ENCODE measurements at places on chromosomes 3 and 15. TPM values are rescaled to one million over a fixed set of nuclear protein-coding genes. Genes with fewer than 3 reads are reported as not detected.

- no peak for DNase-seq
These were observed 21.9 kb upstream of the ZBTB38 start for GRCh38 chr3:141346418-141346817.

Gene CFAP100
- total RNA-seq = not detected

DNA sequence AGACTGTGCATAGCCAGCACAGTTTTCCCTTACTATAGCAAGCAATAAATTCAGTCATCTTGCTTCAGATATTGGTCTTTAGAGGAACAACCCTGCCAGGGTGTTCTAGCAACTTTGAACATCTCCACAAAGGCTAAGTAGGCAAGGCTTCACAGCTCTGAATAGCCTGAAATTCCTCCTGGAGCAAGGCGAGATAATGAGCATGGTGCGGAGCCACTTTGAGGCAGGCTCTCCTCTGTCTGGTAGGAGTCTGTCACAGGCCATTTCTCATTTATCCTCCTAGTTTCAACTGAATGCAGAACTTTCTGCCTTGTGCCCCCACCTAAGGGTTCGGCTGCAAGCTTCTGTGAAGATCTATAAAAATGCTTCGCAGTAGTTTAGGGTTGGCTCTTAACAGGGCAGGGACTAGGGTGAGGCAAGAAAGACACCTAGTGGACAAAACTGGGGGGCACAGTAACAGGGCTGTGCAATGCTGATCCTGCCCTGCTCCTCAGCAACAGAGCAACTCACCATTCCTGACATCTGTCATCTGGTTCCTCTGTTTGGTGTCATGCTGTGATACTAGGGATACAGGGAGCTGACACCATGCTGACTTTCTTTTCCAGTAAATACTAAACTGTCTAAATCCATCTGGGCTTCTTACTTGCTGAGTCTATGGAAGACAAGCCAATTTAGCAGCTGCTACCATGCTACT, 16.6 kb upstream of the EHHADH start:
- DNase-seq = no peak

DNA sequence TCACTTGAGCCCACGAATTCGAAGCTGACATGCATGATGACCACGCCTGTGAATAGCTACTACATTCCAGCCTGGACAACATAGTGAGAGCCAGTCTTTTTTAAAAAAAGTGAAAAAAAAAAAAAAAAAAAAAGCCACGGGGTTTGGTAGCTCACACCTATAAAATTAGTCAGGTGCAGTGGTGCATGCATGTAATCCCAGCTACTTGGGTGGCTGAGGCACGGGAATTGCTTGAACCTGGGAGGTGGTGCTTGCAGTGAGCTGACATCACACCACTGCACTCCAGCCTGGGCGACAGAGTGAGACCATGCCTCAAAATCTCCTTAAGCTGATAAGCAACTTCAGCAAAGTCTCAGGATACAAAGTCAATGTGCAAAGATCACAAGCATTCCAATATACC, 44.4 kb downstream of the CSNK1G1 start:
- DNase-seq = no peak

Gene GPX1
- 208 TPM for total RNA-seq

Gene GMPS
- total RNA-seq = 58.1 TPM

GRCh38 chr3:12265508-12265907, 23.4 kb upstream of the PPARG start:
- no peak for DNase-seq

GRCh38 chr3:149640976-149641728, 16.7 kb downstream of the WWTR1 start:
- DNase-seq = no peak

DNA sequence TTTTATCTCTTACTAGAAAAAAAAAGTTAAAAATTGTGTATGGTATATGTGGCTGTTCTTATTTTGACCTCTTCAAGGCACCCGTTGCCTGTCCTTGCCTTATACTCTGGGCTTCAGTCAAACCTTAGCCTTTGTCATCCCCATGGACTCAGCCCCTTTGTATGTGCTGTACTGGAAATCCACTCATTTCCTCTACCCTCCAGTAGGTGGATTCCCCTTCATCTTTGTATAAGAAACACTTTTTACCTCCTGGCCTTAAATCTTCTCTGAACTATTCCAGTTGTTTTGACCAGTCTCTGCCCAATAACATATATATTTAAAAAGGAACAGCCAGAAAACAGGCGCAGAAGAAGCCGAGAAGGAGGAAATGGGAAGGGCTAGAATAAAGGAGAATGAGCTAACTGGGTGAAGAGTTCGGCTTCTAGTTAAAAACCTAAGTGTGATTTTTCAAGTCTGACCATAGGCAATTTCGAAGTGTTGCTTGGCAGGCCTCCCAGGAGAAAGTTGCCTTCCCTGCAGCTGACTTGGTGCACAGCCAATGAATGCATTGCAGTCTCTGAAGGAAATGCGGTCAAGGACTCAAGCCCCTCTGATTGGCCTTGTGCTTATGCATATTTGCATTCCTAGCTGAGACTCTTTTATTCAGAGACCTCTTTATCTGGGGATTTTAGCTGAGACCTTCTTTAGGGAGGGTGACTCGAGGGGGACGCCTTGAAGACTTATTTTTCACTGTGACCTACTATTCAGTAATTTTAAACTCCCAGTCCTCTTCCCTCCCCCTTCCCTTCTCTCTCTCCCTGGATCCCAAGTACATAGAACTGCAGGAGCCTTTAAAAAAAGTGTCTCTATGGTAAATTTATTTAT, 277.4 kb downstream of the ROBO1 start:
- DNase-seq = peak; percentile 94

DNA sequence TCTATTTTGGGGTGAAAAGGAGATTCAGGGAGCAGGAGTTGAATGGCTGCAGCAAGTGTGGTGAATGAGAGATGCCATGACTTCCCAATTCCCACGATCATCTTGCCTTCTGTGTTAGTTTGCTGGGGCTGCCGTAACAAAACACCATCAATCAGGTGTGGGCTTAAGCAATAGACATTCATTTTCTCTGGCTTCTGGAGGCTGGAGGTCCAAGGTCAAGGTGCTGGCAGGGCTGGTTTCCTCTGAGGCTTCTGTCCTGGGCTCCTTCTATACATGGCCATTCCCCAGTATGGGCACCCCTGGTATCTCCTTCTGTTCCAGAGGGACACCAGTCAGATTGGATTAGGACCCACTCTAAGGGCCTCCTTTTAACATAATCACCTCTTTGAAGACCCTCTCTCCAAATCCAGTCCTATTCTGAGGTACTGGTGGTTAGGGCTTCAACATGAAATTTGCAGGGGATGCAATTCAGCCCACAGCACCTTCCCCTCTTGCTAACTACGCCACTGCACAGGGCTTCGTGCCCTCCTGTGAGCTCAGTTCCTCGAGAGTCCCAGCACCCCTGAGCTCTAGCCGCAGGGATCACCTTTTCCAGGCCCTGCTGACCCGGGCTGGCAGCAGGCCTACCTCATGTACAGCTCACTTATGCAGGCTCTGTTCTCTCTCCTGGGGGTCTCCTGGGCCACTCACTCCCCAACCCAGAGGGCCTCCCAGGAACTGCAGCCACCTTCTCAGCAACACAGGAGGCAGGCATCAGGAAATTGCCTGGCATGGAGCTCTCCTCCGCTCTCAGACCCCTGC, 37.3 kb upstream of the SLC6A11 start:
- DNase-seq = no peak

GRCh38 chr15:58880320-58880719, 53.2 kb downstream of the SLTM start:
- no peak for DNase-seq

Gene SLC24A5
- not detected for total RNA-seq

GRCh38 chr3:56320883-56321282, 147.4 kb downstream of the ERC2 start:
- no peak for DNase-seq

- no peak for DNase-seq
These were observed 52.4 kb upstream of the GYG1 start for GRCh38 chr3:148938936-148939335.

Gene HTR3E
- not detected for total RNA-seq

DNA sequence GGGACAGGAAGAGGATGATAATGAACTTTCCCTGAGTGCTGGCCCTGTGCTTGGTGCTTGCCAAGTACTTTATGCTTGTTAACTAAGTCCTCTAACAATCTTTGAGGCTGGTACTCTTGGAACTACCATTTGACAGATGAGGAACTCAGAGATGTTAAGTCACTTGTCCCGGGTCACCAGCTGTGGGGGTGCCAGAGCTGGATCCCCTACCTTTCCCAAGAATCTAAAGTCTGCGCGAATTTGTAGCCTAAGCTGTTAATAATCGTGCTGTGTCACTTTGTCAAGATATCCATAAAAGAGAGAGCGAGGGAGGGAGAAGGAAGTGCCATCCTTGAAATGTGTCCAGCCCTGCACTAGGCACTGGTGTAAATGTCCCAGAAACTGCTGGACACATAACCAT, 19.0 kb upstream of the ACOX2 start:
- DNase-seq = no peak

DNA sequence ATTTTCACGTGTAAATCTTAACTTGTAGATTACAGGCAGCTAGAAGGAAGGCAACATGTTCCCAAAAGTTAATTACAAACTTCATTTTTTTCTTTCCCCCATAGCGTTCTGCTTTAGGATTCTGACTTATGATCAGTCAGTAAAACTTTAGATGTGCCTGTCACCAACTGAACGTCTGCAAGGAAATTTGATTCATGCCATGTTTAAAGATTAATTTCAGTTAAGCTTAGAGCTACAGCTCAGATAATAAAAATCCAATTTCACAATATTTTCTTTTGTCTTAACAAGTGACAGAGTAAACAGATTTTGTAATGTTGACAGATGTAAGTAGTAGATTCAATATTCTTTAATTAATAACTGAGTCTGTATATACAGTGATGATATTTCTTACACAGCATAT, 253.1 kb downstream of the NFKBIZ start:
- DNase-seq = no peak

DNA sequence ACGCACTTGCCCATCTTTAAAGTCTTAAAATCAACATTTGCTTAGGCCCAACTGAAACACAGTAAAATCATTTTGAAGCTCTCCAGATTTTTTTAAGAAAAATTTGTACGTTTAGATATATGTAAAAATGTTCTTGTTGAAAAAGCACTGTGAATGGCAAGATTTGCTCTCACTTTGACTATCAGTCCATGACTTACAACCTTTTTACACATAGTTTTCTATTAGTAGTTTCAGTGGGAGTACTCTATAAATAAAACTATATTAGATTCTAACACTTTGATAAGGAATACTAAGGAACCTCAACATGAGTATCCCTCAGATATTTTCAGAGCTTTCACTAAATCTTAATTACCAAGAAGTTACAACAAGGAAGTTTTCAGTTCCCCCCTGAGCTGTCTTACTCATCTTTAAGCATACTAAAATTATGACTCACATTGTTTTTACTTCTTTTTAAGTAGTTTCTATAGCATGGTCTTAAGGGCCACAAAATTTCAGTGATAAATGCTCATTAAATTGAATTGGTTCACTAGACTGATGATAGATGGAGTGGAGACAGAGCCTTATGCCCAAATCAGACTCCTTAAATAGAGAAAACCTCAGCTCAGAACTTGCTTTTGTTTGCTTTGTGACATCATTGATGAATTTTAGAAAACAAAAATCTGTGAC, 31.6 kb upstream of the RAP2B start:
- peak; percentile 81 for DNase-seq

DNA sequence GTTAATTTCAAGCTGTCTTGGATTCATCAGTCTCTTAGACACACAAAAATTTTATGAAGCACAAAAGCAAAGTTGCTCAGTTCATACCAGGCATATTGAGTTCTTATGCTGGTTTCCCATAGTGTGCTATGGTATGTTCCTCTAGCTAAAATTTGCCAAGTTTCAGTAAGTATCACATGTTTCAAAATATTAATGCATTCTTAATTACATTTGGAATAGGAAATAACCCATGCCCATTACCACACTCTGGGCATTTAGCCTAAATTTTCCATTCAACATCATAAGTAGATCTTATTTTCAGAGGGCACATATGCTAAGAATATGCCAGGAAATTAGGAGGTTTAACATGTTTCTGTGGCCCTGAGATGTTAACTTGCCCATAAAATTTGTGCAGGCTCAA, 289.9 kb downstream of the SHOX2 start:
- DNase-seq = no peak

Gene SOX14
- total RNA-seq = not detected

- DNase-seq = no peak
These were observed 335.0 kb downstream of the MECOM start for GRCh38 chr3:169328471-169328870.

DNA sequence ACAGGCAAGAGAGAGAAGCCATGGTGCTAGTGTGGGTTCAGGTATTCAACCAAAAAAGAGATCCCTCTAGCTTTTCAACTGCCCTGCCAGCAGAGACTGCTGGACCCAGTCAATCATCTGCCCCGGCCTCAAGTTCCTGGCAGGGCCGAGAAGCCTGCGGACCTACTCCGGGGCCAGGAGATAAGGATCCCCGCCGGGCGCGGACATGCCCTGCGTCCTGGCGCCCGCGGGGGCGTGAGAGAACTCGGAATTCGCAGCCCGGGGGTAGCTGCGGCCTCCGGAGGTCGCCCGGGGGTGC, 821 bp upstream of the MAGI1 start:
- peak; percentile 38 for DNase-seq

Gene HIGD2B
- total RNA-seq = not detected

GRCh38 chr3:114234745-114235144, 2.6 kb downstream of the ZNF80 start:
- DNase-seq = no peak

DNA sequence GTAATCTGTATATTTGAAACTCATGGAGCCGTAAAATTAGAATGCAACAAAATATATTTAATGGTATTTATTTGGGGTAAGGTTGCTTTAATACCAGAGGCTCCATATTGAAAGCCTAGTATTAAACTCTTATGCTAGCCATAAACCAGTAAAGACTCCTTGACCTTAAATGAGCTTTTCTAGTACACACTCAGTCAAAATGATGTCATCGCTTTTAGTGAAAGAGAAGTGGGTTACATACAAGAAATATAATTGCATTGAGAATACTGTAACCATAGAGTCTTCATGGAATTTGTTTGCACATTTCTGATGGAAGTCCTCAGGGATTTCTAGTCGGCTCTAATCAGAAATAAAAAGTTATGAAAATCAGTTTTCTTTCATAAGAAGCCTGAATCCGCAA, 757.6 kb downstream of the GBE1 start:
- DNase-seq = no peak

DNA sequence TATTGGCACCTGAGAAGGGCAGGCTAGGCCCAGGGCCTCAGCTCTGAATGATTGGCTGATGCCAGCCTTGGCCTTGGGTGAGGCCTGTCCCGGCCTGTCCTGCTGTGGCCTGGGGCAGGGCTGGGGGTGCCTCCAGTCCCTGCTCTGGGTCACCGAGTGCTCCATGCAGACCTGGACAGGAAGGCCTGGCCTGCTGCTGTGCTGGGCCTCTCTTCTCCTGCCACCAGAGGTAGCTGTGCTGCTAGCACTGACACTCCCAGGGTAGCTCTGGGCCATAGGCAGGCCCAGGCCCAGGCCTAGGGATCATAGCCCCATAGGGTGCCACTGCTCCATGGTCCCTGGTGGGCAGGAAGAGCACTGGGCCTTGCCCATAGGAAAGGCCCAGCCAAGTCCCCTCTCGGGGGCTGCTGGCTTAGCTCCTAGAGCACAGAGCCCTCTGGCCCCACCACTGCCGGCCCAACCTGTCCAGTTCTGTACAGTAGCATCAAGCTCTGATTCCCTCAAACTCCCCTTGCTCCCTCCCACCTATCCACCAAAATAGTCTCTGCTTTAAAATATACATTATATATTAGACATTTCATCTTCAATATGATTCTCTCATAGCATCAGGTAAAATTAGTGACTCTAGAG, 18.2 kb downstream of the ABTB1 start:
- peak; percentile 49 for DNase-seq

Data from astrocyte (in vitro differentiated cells and primary cell).